ENCODE measurements at places on chromosomes 5 and 9.

DNA sequence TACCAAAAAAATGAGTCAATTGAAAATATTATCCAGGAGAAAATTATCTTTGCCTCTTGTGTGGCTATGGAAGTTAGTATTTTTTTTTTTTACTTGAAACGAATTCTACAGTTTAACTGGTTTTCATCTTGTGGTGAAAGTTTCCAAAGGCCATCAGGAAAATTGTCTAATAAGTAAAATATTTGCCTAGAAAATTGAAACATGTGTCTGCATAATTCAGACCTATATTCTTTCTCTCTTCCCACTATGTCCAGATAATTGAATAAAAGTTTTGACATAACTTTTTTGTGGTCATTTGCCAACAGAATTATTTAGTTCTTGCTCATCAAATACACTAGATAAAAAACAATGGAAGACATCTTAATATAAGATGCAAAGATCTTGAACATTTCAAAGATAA lies 321.5 kb upstream of the RPS23 start:
- H3K4me3 ChIP-seq, result no peak overlapping the region
- H3K36me3 ChIP-seq, result no peaks in the 10 kb centered on the region
- H3K27ac ChIP-seq, result no peak overlapping the region
- DNase-seq, result no peak
- H3K27me3 ChIP-seq, result no peaks in the 10 kb centered on the region

DNA sequence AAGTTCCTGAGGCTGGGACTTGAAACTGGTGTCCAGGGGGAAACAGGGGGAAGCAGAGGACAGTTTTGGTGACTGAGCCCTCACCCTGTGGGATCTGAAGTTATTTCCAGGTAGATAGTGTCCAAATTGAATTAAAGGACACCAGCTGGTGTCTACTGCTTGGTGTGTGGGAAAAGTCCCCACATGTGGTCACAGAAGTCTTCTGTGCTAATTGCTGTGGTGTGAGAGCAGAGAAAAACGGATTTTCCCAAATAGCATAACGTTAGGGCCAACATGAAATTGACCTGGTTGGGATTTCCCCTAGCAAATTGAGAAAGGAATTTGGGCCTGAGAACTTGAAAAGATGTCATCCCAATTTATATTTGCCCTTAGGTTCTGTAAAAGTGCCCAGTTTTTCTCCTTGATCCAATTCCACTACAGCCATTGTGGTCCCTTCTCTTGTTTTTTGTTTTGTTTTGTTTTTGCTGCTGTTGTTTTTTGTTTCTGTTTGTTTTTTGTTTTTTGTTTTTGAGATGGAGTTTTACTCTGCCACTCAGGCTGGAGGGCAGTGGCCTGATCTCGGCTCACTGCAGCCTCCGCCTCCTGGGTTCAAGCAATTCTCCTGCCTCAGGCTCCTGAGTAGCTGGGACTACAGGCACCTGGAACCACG lies 5.6 kb upstream of the STARD4 start:
- H3K4me1 ChIP-seq, result peaks cover 4% of the 10 kb centered on the region
- no peaks in the 10 kb centered on the region for H3K36me3 ChIP-seq
- H3K27ac ChIP-seq, result no peak overlapping the region

- H3K27ac ChIP-seq, result no peak overlapping the region
- H3K36me3 ChIP-seq, result no peaks in the 10 kb centered on the region
- no peak overlapping the region for H3K4me3 ChIP-seq
- no peaks in the 10 kb centered on the region for H3K4me1 ChIP-seq
- H3K27me3 ChIP-seq, result no peaks in the 10 kb centered on the region
Observed at GRCh38 chr5:120055858-120056257, 408.2 kb upstream of the PRR16 start.

- no peaks in the 10 kb centered on the region for H3K27me3 ChIP-seq
- H3K4me3 ChIP-seq, result no peak overlapping the region
Observed at GRCh38 chr9:99030092-99030511, 74.8 kb upstream of the TGFBR1 start.

DNA sequence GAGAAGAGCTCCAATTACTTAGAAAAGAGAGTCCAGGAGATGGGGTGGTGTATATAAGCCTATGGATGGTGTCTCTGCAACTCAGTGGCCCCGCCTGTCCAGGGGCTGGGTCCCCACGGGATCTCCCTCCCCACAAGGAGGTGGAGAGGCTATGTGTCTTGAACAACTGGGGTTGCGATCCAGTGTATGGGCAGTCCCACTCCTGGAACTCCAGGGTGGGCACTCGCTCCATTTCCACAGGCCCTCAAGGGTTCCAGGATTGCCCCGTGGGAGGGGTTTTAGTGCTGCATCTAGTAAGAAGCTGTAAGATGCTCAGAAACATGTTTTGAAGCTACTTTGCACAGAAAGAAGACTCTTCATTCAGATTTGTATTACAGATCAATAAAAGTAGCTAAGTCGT lies 558 bp upstream of the SMAD5 start:
- H3K4me3 ChIP-seq, result peak overlapping the region; percentile 42
- H3K4me1 ChIP-seq, result peaks cover 24% of the 10 kb centered on the region
- H3K27ac ChIP-seq, result peak overlapping the region; percentile 65
- H3K27me3 ChIP-seq, result no peaks in the 10 kb centered on the region
- no peak for DNase-seq

- no peaks in the 10 kb centered on the region for H3K27me3 ChIP-seq
- H3K36me3 ChIP-seq, result no peaks in the 10 kb centered on the region
- no peaks in the 10 kb centered on the region for H3K4me1 ChIP-seq
- no peak overlapping the region for H3K27ac ChIP-seq
- H3K4me3 ChIP-seq, result no peak overlapping the region
Observed at GRCh38 chr5:54457094-54457862, 1.8 kb downstream of the HSPB3 start.

GRCh38 chr9:10282084-10282483 lies 330.7 kb downstream of the PTPRD start:
- no peaks in the 10 kb centered on the region for H3K27me3 ChIP-seq
- no peak overlapping the region for H3K4me3 ChIP-seq
- no peaks in the 10 kb centered on the region for H3K4me1 ChIP-seq
- H3K27ac ChIP-seq, result no peak overlapping the region

DNA sequence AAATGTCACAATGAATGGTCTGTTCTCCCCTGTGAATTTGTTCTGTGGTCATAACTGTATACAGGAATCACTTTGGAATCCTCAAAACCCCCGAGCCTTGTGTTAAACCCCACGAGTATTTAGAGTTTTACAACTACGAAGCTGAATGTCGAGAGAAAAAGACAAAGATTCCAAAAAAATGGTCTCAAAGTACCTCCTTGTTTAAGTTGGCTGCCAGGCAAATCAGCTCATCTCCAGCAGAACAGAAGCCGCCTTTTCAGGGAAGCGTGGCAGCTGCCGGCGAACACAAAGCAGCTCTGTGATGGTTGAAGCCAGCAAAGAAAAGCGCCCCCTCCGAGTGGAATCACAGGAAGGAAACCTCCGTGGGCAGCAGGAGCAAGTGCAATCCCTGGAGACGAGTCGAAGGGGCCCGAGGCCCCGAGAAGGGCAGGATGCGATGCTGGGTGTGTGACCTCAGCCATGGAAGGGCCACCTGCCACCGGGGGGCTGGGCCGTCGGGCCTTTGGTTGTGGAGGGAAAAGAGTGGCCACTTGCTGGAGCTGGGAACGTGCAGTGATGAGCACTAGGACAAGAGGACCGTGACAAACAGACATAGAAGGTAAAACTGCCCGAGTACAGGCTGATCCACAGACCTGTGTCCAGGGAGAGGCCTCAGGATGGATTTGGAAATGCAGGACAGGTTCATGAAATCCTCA lies 706.4 kb downstream of the SEMA5A start:
- H3K4me1 ChIP-seq, result no peaks in the 10 kb centered on the region
- no peak overlapping the region for H3K27ac ChIP-seq
- no peak for DNase-seq
- no peaks in the 10 kb centered on the region for H3K36me3 ChIP-seq

DNA sequence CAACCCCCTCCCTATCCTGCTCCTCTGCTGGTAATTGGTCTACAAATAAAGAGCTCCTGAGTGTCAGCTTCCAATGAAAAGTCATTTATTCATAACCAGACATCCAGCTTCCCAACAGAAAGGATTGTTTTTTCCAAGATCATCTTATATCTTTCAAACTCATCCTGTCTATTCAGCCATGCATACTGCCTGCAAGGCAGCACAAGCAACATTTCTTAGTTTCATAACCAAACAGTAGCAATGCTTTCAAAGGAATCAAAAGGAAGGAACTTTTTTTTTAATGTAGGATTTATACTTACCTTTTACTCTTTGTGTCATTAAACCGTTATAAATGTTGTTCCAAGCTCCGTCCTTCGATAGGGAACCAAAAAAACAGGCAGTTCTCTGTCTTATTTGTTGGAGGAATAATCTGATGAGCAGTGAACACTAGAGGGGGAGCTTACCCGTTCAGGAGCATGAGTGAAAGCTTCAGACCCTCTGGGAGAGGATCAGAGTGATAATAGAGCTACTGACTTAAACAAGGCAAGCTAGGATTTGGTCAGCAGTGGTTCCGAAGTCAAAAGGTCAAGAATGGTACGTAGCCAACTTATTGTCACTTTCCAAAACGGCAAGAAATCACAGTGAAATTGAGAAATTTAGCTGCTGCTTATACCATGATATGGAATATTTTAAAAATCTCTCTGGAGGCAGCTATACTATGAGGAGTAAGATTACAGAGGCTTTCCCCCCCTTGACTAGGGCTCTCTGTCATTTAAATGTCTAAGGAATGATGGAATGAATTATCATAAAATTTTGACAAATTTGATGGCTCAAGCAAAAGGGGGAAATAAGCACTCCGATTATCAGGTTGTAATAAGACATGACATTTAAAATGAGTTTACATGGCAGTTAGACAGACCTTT lies 892.9 kb downstream of the NR2F1-AS1 start:
- no peaks in the 10 kb centered on the region for H3K27me3 ChIP-seq
- DNase-seq, result no peak
- no peaks in the 10 kb centered on the region for H3K4me1 ChIP-seq
- H3K36me3 ChIP-seq, result no peaks in the 10 kb centered on the region

GRCh38 chr9:110146373-110146772 lies 61.6 kb downstream of the C9orf152 start:
- H3K4me1 ChIP-seq, result peaks cover 43% of the 10 kb centered on the region
- no peak for DNase-seq
- no peaks in the 10 kb centered on the region for H3K36me3 ChIP-seq

DNA sequence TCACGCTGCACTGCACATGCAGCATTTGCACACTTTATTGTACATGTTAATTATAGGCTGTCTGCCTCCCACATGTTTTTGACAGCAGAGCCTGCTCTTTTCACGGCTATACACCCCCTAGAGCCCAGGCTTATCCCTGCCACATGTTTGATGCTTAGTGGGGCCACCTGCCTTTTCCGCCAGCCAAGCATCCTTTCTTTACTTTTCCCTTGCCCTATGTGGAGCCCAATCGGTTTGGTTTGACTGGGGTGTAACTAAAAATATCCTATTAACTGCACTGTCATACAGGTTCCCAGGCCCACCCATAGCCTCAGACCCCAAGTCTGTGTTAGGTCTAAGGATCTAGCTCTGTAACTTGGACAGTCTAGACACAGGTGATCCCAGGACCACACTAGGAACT lies 18.9 kb upstream of the S1PR3 start:
- no peak overlapping the region for H3K27ac ChIP-seq
- no peak overlapping the region for H3K4me3 ChIP-seq
- H3K36me3 ChIP-seq, result no peaks in the 10 kb centered on the region
- no peaks in the 10 kb centered on the region for H3K4me1 ChIP-seq
- H3K27me3 ChIP-seq, result no peaks in the 10 kb centered on the region
- DNase-seq, result no peak

- H3K27ac ChIP-seq, result no peak overlapping the region
- no peak for DNase-seq
- H3K4me1 ChIP-seq, result no peaks in the 10 kb centered on the region
Observed at GRCh38 chr9:130289711-130290241, 24.2 kb downstream of the HMCN2 start.

GRCh38 chr5:176812269-176813259 lies 2.2 kb downstream of the UNC5A start:
- peaks cover 11% of the 10 kb centered on the region for H3K4me1 ChIP-seq
- no peak for DNase-seq

DNA sequence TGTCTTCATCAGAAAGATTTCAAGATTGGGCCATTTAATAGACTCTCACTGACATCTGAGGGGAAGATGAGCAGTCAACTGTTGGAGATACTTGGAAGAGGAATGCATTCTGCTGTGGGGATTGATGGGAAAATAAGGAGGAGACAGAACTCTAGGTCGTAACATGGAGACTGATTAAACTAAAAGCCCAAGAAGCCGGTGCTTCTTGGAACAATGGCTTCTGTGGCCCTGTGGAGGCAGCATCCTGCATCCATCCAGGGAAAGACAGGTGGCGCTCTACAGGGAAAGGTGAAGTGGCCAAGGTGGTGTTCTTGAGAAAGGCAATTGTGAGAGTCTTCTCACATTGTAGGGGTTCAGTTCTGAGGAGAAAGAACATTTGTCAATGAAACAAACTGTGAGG lies 31.3 kb downstream of the ZFAND5 start:
- H3K4me3 ChIP-seq, result no peak overlapping the region
- no peak for DNase-seq
- H3K4me1 ChIP-seq, result no peaks in the 10 kb centered on the region

GRCh38 chr5:76808141-76808691 lies 10.6 kb upstream of the F2RL1 start:
- no peaks in the 10 kb centered on the region for H3K36me3 ChIP-seq
- no peak overlapping the region for H3K4me3 ChIP-seq
- no peak for DNase-seq
- no peaks in the 10 kb centered on the region for H3K4me1 ChIP-seq
- no peaks in the 10 kb centered on the region for H3K27me3 ChIP-seq
